Epithelial cell of esophagus (primary cell): ENCODE measurements at places on chromosomes 16 and 17.

DNA sequence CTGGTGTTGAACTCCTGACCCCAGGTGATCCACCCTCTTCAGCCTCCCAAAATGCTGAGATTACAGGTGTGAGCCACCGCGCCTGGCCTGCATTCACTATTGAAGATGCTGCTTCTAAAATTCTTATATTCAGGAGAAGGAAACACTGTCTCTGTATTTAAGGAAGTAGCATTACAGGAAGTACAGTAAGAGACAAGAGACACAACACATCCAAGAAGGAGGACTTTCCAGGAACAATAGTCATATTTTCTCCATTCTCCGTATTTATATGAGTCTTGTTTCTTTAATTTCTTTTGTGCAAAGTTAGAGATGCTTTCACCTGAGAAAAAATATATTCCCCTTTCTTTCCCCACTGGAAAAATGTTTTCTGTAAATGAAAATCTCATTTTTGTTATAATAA, 18.3 kb upstream of the ABCA3 start:
- DNase-seq = no peak

DNA sequence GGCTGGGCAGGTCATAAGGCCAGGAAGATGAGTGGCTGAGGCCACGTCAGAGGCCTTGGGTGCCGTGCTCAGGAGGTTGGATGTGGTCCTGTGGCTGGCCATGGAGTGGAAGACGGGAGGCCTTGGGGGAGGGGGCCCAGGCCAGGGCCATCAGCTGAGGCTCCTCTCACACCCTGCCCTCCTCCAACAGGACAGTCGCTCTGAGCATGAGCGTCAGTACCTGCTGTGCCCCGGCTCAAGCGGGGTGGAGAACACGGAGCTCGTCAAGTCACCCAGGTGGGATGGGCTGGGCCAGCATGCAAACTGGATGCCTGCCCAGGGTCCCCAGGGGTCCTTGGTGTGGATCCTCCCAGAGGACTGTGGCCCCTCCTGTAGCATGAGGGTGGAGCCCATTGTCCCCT, 19.2 kb downstream of the POLR3E start:
- DNase-seq = no peak

DNA sequence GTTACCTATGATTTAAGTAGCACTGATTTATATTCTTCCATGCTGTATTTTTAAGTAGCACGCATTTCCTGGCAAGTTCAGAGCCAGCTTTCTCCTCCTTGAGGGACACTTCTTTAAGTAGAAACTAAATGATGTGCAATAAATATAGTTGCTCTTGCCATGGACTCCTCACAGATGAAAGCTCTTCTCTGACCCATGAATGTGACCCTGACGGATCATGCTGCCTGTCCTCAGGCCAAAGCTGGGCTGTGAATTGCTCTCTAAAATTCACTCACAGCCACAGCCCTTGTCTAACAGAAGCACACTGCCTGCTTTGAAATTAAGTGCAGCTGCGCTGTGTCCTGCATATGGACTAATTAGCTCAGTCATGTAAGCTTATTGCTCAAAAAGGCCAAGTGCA, 438.8 kb downstream of the PMP22 start:
- DNase-seq = no peak

DNA sequence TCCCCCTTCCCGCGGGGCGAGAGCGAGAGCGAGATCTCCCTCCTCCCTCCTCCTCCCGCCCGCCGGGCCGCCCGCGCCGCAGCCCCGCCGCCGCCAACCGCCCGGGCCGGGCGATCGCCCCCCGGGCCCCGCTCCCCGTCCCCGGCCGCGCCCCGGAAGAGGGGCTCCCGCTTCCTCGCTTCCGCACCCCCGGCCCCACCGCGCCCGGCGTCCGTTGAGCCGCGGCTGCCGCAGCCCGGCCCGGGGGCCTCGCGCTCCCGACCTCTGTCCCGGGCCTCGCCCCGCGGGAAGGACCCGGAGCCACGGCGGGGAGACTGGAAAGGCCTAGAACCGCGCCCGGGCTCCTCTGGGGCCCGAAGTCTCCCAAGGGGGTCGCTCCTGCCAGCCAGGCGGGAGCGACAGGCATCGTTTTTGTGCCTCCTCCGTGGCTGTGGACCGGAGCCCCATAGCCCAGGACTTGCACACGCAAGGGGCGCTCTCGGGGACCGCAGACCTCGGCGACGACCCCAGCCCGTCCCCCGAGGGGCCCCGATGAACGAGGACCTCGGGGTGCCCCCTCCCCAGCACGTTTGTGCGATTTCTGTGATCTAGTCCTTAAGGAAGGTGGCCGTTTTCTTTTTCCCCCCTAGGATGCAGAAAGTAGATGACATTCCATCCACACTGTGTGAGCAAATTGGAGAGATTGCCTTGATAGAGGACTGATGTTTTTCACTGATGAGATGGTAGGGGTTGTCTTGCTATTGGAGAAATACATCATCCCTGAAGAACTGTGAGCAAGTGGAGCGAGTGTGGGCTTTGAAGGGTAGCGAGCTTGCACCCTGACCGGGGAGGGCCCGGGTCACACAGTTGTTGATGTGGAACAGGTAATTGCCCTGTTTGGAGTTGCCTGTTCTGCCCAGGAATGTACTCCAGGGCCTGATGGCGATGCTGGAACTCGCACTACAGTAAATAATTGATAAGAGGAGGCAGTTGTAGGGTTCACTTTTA, 611 bp downstream of the BANP start:
- no peak for DNase-seq

DNA sequence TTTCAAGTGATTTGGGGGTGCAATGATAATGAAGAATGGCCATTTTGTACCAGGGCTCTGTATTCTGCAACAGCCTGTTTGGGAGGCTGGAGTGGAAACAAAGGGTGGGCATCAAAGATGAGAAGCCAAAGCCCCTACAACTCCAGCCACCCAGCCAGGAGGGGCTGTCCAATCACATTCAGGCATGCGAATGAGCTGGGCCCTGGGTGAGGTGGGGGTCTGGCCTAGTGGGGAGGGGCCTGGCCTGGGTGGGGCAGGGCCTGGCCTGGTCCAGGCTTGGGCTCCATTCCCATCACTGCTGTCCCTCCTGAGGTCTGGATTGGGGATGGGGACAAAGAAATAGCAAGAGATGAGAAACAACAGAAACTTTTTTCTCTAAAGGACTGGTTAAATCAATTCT, 6.4 kb downstream of the AOC3 start:
- DNase-seq = no peak

DNA sequence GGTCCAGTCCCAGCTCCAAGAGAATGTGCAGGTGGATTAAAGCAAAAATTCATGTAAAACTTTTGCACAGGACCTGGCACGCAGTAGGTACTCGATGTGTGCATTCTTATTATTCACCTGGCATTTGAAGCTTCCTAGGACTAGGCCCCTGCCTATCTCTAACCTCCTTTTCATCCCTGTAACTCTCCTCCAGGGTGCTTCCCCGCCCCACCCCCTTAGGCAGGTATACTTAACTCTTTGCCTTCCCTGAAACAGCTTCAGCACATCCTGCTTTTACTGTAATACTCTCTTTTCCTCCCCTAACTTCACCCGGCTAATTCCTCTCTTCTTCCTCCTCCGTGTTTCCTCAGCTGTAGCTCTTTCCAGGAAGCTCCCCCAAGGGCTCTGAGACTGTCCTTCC, 54.8 kb downstream of the CDK5R1 start:
- DNase-seq = no peak

DNA sequence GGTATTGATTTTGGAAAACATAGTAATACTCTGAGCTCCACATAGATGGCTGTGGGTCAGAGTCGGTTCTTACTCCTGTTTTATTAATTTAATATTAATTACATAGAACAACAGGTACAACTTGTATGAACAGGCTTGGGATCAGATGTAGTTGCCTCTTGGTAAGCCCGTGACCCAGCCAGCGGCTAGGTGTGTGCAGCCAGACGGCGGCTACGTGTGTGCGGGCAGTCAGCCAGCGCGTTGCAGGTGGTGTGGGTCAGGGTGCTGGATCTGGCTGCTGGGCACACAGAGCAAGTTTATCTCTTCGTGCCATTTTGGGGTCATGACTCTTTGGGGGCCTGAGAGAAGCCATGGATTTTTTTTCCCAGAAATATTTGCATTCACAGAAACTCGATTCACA, 30.3 kb downstream of the DBNDD1 start:
- DNase-seq = no peak

GRCh38 chr17:6482105-6482455, 37.8 kb downstream of the PIMREG start:
- no peak for DNase-seq

- peak; percentile 4 for DNase-seq
These were observed at the start of gene ITGAX for GRCh38 chr16:31354394-31355291. ITGAX (plus strand) TSS chr16:31355176; CDS start chr16:31355255, 79 bp downstream.

- DNase-seq = no peak
These were observed 18.7 kb downstream of the ZNF821 start for GRCh38 chr16:71865173-71865863.

DNA sequence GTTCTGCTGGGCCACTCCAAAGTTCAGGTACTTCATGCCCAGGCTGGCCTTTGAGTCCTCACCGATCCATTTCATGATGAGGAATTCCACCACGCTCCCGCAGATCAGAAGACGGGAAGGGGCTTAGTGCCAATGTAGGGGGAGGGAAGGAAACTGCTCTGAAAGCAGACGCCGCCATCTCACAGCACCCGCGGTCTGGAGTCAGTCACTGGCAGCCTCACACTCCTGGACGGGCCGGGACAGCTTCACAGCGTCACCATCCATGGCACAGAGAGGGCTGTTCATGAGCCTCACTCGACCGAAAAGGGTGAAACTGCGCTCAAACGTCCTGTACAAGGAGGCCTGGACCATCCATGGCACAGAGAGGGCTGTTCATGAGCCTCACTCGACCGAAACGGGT, 62.0 kb downstream of the RPH3AL start:
- DNase-seq = no peak

- DNase-seq = no peak
These were observed 11.7 kb downstream of the ZG16B start for GRCh38 chr16:2841606-2842339.

- peak; percentile 14 for DNase-seq
These were observed 91.5 kb upstream of the CDH13 start for GRCh38 chr16:82535262-82535661.

- DNase-seq = no peak
These were observed 857.4 kb upstream of the GOT2 start for GRCh38 chr16:59591480-59591879.

- DNase-seq = peak; percentile 80
These were observed 27.1 kb upstream of the SNN start for GRCh38 chr16:11640987-11641817.

GRCh38 chr17:58947411-58947810, 159.3 kb downstream of the TRIM37 start:
- no peak for DNase-seq

GRCh38 chr16:75265911-75266701, 14.7 kb upstream of the BCAR1 start:
- DNase-seq = peak; percentile 40

GRCh38 chr17:40675905-40676304, 10.9 kb upstream of the KRT222 start:
- no peak for DNase-seq

- DNase-seq = no peak
These were observed 5.0 kb downstream of the RCVRN start for GRCh38 chr17:9900044-9900594.

- DNase-seq = no peak
These were observed 21.0 kb upstream of the ZNF750 start for GRCh38 chr17:82860606-82861392.

- DNase-seq = no peak
These were observed 54.3 kb upstream of the B4GALNT2 start for GRCh38 chr17:49078248-49078647.

DNA sequence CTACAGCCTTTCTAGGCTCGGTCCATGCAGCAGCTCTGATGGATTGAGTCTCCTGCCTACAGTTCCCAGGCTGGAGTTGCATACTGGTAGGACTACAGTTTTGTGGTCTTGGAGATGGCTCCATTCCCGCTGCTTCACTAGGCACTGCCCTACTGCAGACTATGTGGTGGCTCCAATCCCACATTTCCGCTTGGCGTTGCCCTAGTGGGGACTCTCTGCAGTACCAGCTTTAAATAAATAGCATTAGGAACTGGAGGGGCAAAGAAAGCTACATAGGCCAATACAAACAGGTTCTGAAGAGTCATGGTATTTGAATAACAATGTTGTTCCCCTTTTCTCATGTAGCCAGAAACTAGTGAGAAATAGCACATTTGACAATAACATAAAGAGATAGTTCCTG, 5.4 kb upstream of the GOSR2 start:
- DNase-seq = no peak

GRCh38 chr17:57048096-57048495, 37.0 kb upstream of the AKAP1 start:
- peak; percentile 66 for DNase-seq

- peak; percentile 39 for DNase-seq
These were observed at the start of gene CEP112 for GRCh38 chr17:66191593-66192377. CEP112 (minus strand) TSS chr17:66192133.

GRCh38 chr17:3911271-3912053, 4.8 kb downstream of the P2RX1 start:
- no peak for DNase-seq

GRCh38 chr17:43609613-43610385, 51.9 kb downstream of the MEOX1 start:
- no peak for DNase-seq

GRCh38 chr17:41327411-41328120, 12.1 kb upstream of the KRTAP17-1 start:
- DNase-seq = no peak

GRCh38 chr17:48003417-48004151, 32.7 kb downstream of the CDK5RAP3 start:
- no peak for DNase-seq

DNA sequence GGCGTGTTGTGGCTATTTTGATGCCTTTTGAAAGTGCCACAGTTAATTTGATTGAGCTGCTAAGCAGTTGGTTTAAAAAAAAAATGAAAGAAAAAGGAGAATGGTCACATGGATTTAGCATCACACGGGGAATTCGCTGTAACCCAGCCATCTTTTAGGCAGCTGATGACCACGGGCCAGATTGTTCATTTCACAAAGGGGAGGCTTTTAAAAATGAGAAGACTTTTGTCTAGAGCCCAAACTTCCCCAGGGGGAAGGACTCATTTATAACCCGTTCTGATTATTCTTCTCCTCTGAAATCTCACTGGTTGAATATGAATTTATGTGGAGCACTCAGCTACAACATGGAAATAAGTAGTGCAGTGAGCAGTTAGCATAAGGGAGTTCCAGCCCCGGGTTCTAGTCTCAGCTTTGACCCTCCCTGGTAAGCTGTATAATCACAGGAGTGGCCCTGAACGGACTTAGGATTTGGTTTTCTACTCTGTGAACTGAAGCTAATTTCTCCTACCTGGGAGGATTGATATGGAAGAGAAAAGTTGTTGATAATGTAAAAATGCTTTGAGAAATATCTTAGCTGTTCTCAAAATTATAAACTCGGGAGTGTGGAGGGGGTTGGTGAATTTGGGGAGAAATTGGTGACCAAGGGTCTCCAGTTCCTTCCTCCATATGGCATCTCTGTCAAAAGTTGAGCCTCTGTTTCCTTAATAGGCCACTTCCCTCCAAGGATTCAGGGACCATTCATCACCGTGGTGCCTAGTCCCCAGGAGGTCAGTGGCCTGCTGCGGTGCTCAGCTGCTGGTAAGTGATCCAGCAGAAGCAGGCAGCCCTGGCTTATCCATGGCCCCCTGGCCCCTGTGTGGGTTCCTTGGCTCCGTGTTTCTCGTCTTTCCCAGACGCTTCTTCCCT, 76.4 kb upstream of the TBX2 start:
- DNase-seq = no peak

GRCh38 chr17:18866866-18867813, 9.2 kb downstream of the PRPSAP2 start:
- DNase-seq = no peak
